ENCODE measurements at places on chromosomes 3 and 15.

DNA sequence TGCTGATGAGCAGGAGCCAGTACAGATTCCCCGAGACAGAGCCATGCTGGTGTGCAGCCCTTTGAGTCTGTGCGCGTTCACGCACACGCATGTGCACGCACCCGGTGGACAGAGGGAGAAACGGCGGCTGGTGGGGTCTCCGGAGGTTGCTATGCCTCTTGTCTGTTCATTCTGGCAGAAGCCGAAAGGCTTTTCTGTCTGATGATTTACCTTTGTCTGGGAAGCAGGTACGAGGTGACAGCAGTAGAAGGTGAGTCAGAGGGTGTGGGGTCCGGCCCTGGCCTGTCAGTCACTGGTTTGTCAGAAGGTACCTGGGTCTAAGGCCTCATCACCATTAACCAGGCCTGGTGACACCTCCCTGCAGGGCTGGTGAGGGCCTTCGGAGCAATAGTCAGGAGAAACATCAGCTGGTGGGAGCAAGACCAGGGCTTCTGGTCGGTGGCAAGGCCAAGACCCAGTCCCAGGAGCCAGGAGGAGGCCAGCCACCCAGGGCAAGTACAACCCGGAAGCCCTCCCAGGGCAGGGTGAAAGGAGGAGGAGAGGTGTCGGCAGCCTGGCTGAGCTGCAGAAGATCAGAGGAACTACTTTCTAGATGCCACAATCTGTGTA lies 7.5 kb downstream of the PCSK6 start:
- DNase-seq = no peak

DNA sequence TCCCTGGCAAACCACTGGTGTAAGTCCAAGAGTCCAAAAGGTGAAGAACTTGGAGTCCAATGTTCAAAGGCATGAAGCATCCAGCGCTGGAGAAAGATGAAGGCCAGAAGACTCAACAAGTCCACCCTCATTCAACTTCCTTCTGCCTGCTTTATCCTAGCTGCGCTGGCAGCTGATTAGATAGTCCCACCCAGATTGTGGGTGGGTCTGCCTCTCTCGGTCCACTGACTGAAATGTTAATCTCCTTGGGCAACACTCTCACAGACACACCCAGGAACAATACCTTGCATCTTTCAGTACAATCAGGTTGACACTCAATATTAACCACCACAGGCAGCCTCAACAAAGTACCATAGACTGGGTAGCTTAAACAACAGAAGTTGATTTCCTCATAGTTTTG lies 245.9 kb upstream of the IGF1R start:
- DNase-seq = no peak

GRCh38 chr15:70875001-70875782 lies 17.0 kb downstream of the THAP10 start:
- DNase-seq = no peak

DNA sequence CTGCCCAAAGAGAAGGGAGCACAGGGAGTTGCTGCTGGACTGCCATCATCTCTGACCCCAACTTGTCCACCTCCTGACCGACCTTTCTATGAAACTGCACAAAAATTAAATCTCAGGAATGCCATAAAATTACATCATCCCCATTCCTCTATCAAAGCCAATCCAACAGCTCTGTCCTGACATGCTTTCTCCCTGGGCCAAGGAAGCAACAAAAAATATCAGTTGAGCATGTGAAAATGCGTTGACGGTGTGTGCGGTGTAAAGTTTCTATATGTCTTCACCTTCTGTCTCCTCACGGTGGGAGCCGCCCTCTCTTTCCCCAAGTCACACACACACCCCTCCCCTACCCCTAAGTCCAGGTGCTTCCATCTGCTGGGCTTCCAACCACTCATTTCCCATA lies 3.6 kb upstream of the ZNF774 start:
- no peak for DNase-seq

DNA sequence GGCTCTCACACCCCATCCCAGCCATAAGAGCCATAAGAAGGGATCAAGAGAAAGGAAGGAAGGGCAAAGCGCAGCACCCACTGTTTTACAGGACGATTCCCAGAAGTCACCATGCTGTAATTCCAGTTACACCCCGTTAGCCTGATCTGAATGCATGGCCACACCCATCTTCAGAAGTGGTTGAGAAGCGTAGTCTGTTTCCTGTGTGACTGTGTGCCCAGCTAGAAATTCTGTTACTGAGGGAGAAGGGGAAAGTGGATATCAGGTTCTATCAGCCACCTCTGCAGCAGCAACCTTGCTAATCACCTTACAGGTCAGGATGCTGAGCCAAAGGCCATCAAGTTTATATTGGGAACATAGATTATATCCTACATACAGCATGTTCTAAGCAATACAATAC lies 260.0 kb downstream of the ABHD5 start:
- DNase-seq = no peak

- no peak for DNase-seq
Measured at GRCh38 chr15:39714251-39714650, 68.4 kb downstream of the FSIP1 start.

DNA sequence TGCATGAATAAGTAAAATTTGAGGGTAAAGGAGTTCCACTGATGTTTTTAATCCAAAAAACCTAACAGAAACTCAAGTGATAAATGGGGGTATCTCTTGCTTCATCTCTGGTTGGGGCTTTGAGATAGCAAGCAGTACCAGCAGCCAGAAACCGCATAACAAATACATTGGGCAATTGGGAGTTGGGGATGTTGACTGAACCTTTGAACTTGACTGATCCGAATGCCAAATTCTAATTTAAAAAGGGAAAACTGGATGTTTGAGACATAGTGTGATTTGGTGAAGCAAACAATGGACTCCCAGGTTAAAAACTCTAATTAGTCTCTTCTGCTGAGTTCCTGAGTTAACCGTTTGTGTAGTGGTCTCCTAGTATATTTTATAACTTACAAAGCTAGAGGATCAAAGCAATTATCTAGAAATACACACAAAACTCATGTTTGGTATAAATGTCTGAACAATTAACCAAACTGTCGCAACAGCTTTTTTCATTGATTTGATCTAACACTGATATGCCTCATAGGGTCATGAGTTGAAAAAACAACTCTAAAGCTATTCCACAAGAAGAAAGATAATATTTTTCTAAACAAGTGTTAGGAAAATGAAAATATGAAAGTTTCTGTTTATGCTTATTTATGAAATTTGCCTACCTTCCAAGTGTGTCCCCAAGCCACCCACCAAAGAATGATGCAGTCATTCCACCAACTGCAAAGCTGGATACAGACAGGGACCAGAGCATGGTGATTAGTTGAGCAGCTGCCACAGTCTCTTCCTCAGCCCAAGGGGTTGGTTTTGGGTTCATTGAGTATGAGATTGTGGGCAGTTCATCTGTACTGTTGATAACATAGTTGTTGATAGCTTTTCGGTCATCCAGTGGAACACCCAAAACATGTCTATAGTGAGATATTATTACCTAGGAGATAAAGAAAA lies 12.4 kb downstream of the SLC2A2 start:
- no peak for DNase-seq

- DNase-seq = no peak
Measured at GRCh38 chr3:16529264-16529663, 15.8 kb upstream of the RFTN1 start.

- DNase-seq = no peak
Measured at GRCh38 chr3:2603692-2604289, 505.1 kb downstream of the CNTN4 start.

GRCh38 chr3:72031581-72031980 lies 246.6 kb upstream of the PROK2 start:
- no peak for DNase-seq

DNA sequence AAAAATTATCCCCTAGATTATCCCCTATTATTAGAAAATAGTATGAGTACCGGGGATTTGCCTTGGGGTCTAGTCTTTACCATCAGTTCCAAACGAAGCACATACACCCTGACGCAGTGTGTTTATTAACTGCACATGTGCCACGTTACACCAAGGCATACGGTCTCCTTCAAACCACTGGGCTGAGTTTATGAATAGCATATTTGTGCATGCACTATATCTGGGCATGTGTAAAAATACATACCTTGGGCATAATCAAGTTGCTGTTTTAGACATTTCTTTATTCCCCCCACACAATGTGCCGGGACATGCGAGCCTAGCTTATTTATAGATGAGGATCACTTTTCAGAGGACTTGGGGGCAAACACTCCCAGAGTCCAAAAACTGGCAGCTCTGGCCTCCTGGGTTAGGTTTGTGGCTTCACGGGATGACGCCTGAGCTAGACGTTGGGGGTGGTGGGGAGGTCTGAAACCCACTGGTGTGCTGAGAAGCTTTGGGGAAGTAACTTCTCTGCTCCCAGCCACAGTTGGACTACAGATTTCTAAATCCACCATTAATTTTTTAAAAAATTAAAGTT lies 16.2 kb downstream of the IGDCC4 start:
- no peak for DNase-seq

DNA sequence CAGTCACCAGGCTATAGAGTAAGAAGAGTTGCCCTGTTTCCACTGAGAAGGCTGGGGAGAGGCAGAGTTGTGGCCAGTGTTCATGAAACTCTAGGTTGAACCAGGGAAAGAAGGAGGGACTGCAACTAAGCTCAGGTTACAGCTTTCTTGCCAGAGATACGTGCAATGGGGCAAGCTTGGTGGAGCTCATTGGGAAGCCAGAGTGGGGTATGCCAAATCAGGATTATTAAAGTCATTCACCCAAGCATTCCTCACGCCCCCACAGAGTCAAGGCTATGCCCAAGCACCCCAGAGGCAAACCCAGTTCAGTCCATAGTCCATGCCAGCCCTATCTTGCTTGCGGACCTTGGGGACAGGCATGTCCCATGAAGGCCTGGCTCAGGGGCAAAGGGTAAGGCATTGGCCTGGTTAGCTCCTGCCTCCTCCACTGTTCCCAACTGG lies 17.6 kb downstream of the SLC6A20 start:
- DNase-seq = no peak

GRCh38 chr15:80163217-80163616 lies 10.4 kb downstream of the FAH start:
- DNase-seq = no peak

DNA sequence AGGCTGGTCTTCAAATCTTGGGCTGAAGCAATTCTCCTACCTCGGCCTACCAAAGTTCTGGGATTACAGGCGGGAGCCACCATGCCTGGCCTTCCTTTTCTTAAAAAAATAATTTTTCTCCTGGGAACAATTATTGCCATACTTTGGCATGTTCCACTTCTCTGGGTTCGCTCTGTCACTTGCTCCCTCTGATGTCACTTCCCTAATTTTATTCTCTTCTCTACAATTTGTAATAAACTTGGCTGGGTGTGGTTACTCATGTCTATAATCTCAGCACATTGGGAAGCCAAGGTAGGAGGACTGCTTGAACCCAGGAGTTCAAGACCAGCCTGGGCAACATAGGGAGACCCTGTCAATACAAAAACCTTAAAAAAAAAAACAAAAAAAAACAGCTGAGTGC lies 6.1 kb upstream of the IMPDH2 start:
- DNase-seq = no peak

DNA sequence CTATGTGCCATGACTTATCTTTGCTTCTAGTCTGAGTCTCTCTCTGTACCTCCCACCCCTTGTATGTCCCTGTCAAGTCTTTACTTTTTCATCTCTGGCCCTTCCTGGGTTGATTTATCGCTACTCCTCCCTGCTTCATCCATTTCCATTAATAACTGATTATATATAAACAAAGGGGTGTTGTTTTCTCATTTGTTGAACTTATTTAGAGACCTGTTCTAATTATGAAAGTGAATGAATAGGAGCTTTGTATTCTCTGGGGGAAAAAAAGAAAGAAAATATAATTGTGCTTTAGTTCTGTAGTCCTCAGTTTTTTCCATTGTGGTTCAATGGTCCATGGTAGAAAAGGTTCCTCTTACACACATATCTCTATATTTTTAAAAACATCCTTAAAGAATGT lies 328.9 kb upstream of the PPP2R3A start:
- no peak for DNase-seq
